ENCODE measurements at places on chromosomes 1 and 21.
A peak's percentile ranks its signal among the peaks of the same experiment; 100 is the strongest.

GRCh38 chr21:34576041-34576511 lies 38.8 kb downstream of the RCAN1 start:
- DNase-seq, result no peak

- no peak for DNase-seq
Observed at GRCh38 chr1:39818482-39818881, 29.8 kb upstream of the BMP8B start.

- DNase-seq, result peak; percentile 82
Observed at GRCh38 chr21:42233067-42233961, 14.4 kb downstream of the ABCG1 start.

DNA sequence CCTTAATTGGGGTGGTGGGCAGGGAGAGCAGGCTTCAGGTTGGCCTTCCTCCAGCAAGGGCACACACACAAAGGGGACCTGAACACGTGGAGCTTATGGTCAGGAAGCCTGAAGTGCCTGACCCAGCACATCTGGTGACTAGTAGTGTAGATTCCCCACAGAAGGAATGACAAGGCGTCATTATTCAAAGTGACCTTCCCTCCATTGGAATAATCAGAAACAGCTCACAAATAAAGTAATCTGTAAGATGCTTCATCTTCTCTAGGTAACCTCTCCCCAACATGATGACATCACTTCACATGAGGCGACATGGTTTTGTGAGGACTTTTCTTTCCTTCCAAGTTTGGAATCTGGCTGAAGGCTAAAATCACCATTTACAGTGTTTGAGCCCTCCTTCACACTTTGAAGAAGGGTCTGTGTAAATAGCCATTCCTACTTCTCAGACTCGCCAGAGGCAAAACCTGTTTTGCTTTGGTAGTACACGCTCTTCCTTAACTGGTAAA lies 32.8 kb upstream of the ERG start:
- DNase-seq, result no peak

- DNase-seq, result no peak
Observed at GRCh38 chr1:233998456-233998855, 94.0 kb downstream of the SLC35F3 start.

DNA sequence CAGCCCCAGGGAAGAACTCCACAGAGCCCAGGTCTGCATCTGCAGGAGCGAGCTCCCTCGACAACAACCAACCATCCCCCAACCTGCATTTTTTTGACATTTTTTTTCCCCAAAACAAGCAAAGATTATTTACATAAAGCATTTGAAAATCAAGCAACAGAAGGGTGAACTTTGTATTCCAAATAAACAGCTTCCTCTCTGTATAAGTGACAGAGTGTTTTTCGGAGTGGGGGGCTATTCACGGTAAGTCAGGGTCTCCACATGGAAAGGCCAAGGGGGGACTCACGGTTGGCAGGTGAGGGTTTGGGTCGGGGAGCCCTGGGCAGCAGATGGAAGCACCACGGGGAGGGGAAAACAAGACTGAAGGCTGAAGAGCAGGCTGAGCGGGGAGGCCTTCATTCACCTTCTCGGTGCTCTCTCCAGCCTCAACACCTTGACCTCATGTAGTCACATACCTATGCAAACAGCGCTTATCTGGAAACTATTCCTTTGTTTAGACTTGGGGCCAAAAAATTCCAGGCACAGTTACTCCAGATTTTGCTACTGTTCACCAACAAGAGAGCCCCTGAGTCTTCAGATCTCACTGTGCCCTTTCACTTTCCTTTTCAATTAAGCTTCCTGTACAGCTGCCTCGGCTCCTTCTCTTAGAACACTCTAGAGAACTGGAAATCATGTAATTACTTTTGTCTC lies 27.6 kb downstream of the C2CD2 start:
- peak; percentile 71 for DNase-seq

- peak; percentile 31 for DNase-seq
Observed at GRCh38 chr1:172089768-172090510, 248.6 kb downstream of the DNM3 start.

- DNase-seq, result peak; percentile 83
Observed at GRCh38 chr1:42146626-42147320, 6.4 kb upstream of the GUCA2B start.

- no peak for DNase-seq
Observed at GRCh38 chr1:53605181-53605580, 133.8 kb downstream of the GLIS1 start.

- no peak for DNase-seq
Observed at GRCh38 chr21:28975397-28975796, 17.3 kb downstream of the LTN1 start.

- no peak for DNase-seq
Observed at GRCh38 chr1:222974496-222974895, 159.7 kb downstream of the DISP1 start.

GRCh38 chr1:147717051-147717705 lies 43.2 kb downstream of the GJA5 start:
- no peak for DNase-seq

DNA sequence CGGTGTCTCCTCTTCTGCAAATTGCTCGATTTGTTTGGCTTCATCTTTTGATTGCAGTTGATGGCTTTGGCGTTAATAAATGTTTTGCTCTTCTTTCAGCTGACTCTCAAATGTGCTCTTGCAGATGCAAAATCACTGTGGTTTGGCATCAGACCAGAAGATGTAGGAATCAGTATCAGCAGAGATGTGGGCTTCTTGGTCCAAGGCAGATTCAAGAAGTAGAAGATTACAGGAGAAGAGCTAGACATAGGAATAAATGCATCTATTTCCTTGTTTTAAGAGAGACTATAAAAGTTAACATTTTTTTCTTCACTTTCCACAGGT lies 59.8 kb upstream of the BACH1 start:
- DNase-seq, result no peak

- peak; percentile 58 for DNase-seq
Observed at GRCh38 chr1:223621312-223621734, 44.2 kb downstream of the CAPN8 start.

- no peak for DNase-seq
Observed at GRCh38 chr21:17988102-17988437, 168.9 kb upstream of the C21orf91 start.

DNA sequence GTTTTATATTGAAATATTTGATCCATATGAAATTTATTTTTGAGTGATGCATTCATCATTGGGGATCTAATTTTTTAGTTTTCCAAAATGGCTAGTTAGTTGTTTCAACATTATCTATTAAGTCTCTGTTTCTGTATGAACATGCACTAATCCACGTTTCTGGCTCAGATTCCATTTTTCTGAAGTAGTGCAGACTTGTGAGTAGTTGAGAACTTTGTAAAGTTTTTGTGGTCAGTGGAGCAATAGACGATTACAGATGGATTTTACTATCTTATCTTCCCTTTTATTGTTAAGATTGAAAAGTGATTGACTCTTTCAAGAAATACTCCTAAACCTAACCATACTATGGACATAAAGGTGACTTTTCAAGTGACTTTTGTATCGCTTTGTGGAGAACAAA lies 16.7 kb downstream of the SOAT1 start:
- no peak for DNase-seq

- no peak for DNase-seq
Observed at GRCh38 chr1:157056269-157056668, 10.7 kb upstream of the ARHGEF11 start.

GRCh38 chr1:186839041-186839400 lies 10.3 kb downstream of the PLA2G4A start:
- no peak for DNase-seq

- no peak for DNase-seq
Observed at GRCh38 chr1:81703756-81704463, 96.8 kb upstream of the ADGRL2 start.

DNA sequence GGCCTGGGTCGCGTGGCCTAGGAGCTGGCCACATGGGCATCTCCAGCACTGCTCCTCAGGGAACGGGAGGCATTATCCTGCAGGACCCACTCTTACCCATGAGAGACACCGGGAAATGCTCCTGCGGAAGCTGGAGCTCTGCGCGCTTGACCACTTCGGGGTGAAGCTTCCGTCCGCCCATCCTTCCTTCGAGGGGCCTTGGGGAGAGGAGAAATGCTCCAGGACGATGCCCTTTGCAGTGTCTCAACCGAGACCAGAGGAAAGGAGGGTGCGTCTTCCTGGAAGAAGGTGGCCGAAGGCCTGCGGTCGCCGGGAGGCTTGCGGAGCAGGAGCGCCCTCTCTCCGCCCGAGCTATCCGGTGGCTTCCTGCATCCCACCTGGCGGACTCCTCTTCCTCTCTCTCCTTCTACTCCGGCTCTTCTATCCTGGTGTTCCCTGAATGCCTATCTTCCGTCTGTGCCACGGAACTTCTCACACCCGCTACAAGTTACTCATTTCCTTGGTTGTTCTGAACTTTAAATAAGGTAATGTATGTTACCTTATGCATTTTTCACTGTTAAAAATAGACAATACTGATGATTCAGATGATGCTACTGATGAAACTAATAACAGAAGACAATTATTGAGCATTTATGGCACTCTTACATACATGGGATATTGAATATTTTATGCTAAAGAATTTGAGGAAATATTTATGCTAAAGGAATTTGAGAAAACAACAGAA lies 91.4 kb downstream of the PRKAB2 start:
- DNase-seq, result no peak

DNA sequence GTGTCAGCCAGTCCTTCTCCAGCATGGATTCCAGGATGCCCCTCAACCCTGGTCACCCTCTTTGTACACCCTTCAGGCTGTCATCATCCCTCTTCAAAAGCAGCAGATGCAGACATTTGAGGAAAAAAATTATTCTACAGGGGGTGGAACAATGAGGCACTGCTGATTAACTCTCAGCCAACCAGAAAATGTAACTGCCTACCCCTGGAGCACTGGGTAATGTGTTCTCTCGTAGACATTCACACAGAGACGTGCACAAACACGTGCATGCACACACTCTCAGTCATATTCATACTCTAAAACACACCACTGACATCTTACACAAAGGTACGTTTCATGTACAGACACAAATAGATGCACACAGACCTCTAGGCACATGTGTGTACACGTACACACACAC lies 175.4 kb downstream of the TRABD2B start:
- DNase-seq, result no peak

- no peak for DNase-seq
Observed at GRCh38 chr1:219990782-219991510, 55.4 kb downstream of the EPRS1 start.

DNA sequence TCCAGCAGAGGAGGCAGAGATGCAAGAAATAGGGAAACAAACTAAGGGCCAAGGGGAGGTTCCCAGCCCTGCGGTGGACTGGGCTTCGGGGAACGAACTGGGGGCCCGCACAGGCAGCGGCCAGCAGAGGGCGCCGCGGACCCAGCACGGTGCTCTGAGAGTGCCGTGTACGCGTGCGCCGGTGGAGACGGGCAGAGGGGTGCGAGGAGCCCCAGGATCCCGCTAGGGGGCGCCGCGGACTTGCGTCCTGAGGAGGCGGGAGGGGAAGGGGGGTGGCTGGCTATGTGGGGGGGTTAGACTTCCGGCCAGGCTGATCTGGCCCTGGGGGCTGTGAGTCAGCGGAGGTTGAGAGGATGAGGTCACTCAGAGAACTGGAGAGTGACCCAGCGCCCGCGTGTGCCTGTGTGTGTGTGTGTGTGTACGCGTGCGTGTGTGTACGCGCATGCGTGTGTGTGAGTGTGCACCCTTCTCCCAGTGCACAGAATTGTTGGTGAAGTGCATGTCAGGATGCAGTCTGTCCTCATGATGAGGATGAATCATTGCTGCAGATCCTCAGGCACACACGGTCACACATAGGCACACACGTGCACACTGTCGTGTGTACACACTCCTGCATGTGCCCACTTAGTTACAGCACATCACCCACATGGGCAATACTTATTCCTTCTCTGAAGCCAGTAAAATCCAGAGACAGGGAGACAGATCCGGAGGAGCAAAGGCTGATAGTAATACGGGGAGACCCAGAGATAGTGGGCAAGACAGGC lies 17.0 kb downstream of the NES start:
- DNase-seq, result peak; percentile 99

GRCh38 chr1:117814856-117815797 lies 114.3 kb downstream of the GDAP2 start:
- no peak for DNase-seq

DNA sequence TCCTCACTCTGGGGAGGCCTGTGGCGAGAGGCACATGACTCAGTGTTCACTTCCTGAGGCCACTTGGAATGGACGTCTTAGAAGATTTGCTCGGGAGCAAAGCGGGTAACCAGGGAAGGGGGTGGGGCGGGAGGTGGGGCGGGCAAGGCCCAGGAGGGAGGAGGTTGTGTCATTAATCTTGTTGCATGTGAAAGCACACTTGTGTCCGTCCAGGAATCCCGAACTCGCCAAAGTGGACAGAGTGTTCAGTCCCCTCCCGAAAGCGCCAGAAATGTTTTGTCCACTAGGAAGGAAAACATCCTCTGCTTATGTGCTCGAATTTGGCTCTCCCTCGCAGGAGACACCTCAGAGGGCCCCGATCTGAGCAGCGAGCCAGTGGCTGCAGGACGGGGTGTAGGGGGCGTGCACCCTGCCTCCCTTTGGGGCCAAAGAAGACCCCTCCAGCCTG lies 84.2 kb downstream of the SPSB1 start:
- DNase-seq, result no peak

- DNase-seq, result no peak
Observed at GRCh38 chr1:17833661-17834501, 78.7 kb downstream of the ACTL8 start.

DNA sequence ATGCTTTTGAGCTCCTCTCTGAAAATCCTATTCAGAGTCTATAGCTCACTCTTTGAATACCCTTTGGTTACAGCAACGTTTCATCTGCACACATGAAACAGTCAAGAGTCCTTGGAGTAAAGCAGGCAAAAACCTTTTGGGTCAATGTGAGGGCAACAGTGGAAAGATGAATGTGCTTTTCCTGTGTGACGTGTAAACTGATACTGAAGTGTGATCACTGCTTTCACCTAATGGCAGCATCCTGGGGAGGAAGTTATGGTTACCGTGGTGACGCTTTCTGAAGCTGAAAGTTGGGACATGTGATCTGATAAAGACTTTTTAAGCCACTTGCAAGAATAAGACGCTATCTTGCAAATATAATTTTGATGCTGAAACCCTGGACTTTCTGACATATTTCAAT lies 160.0 kb downstream of the SEC16B start:
- no peak for DNase-seq

- DNase-seq, result no peak
Observed at GRCh38 chr1:217076902-217077301, 353.7 kb upstream of the ESRRG start.

GRCh38 chr21:22192766-22193165 lies 1194.6 kb downstream of the NCAM2 start:
- no peak for DNase-seq

DNA sequence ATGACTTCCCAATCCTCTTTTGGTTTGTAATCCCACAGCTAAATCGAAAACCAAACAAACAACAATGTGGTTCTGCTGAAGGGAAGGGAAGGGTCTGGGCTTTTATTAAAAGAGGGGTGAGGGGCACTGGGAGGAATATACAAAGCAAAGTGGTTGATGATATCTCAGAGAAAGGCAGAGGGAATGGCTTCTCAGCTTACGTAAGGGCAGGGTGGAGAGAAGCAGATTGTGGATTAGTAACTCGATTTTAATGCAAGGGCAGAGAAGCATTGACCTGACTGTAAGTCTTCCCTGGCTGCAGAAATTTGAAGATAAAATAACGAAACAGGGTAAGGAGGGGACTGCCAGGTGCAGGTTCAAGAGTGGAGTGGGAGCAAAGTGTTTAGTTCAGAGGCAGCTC lies 438.2 kb upstream of the LRRC7 start:
- DNase-seq, result no peak

- DNase-seq, result no peak
Observed at GRCh38 chr1:204678721-204679475, 6.6 kb downstream of the LRRN2 start.

All from GM10248 (cell line).